ENCODE measurements at places on chromosomes 5 and 9.

- DNase-seq: no peak
Observed at GRCh38 chr5:69010476-69010875, 83.3 kb upstream of the SLC30A5 start.

GRCh38 chr5:91229031-91229727, 153.9 kb downstream of the ARRDC3 start:
- no peak for DNase-seq

GRCh38 chr5:17897776-17898175, 263.5 kb downstream of the TAF11L14 start:
- DNase-seq: no peak

GRCh38 chr9:27437652-27438373, 86.3 kb upstream of the IFNK start:
- DNase-seq: no peak

DNA sequence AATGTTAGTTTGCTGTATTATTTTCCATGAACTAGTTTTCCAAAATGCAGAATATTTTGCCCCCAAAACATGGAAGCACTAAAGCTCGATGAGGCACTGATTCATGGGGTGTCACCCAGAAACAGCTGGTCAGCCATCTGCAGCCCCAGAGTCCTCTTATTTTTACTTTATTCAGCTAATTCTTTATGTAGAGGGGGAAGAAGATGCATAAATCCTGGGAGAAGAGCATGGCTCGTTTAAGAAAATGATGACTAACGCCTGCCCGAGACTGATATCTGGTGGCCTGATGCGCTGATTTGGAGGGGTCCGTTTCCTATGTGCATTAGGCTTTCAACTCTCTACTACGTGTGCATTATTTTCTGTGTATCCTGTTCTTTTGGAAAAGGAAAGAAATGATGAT, 390.3 kb upstream of the MEF2C start:
- no peak for DNase-seq

DNA sequence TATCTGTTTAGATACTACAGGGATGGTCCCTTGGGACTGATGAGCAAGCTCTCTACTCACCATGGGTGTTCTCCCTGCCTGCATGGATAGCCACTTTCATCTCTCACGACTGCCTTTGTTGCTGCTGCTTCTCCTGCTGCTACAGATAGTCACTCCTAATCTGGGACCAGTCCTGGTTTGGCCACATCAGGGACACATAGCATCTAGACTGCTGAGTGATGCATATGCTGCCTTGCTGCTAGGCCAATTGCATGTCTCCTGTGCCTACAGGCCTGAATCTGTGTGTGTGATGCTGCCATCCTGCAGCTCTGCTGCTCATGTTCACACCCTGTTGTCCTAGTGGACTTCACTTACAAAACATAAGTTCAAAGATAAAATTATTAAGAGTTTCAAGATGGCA, 297.1 kb downstream of the HCN1 start:
- no peak for DNase-seq

DNA sequence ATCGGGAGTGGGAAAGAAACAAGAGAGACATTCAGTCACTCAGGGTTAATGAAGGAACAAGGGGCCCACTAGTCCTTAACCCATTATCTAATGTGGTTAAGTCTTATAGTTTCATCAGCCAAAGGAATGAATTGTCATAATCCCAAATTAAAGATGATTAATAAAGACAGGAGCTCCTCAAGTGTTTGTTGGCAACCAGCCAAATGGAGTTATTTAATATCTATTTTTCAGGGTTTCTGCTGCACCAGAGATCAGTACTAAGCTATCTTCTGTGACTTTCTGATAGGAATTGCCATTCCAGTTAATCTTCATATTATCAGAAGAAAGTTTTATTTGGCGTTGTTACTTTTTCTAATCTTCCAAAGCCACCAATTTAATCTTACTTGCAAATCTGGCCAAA, 34.0 kb upstream of the FCHO2 start:
- no peak for DNase-seq

DNA sequence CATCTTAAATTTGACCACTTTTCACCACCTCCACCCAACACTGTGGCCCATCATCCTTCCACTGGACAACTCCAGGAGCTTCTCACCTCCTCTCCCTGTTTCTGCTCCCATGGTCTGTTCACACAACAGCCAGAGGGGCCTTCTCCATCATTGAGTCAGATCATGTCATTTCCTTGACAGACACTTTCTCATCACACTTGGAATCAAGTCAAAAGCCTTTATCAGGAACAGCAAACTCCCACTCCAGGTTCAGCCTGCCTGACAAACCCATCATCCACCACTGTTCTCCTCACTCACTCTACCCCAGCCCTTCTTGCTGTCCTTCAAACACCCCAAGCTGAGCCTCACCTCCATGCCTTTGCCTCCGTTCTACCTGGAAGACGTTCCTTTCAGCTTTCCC, 78.4 kb upstream of the ADRA1B start:
- DNase-seq: no peak

GRCh38 chr5:172533399-172534228, 79.3 kb upstream of the SH3PXD2B start:
- DNase-seq: no peak

GRCh38 chr9:35856882-35857281, 13.3 kb downstream of the OR13J1 start:
- DNase-seq: no peak

GRCh38 chr5:143195491-143195890, 208.0 kb downstream of the NR3C1 start:
- DNase-seq: no peak

- DNase-seq: no peak
Observed at GRCh38 chr5:166509085-166509484, 1782.4 kb upstream of the WWC1 start.

- no peak for DNase-seq
Observed at GRCh38 chr5:140977003-140977402, 10.7 kb downstream of the PCDHAC2 start.

DNA sequence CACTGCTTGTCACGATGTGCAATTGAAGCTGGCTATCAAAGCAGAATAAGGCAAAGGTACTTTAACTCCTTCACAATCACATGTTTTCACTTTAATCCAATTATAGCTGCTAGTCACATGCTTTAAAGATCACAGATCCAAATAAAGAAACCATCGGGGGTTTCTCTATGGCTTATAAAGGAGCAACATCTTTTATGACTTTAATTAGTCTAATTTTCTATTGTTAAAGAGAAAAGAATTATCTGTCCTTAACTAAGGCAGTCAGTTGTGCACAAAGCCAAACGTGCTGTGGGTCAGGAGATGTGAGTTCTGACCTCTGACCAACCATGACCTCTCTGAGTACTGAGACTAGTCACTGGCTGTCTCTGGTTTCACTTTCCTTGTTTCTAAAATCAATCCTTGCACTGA, 561.1 kb downstream of the RAB3C start:
- no peak for DNase-seq

GRCh38 chr5:109186759-109187158, 223.0 kb downstream of the PJA2 start:
- DNase-seq: no peak

GRCh38 chr5:80399526-80400239, 8.2 kb upstream of the ZFYVE16 start:
- peak; percentile 3 for DNase-seq

GRCh38 chr5:177357459-177358351, at the start of gene RGS14:
RGS14 (plus strand) TSS chr5:177357924; CDS start chr5:177358025, 101 bp downstream.
- DNase-seq: peak; percentile 87

- peak; percentile 88 for DNase-seq
Observed at GRCh38 chr5:180803181-180804128, 849 bp upstream of the MGAT1 start.

- no peak for DNase-seq
Observed at GRCh38 chr9:134707031-134707680, 65.6 kb downstream of the COL5A1 start.

GRCh38 chr5:109250533-109251329, 159.0 kb downstream of the PJA2 start:
- no peak for DNase-seq

DNA sequence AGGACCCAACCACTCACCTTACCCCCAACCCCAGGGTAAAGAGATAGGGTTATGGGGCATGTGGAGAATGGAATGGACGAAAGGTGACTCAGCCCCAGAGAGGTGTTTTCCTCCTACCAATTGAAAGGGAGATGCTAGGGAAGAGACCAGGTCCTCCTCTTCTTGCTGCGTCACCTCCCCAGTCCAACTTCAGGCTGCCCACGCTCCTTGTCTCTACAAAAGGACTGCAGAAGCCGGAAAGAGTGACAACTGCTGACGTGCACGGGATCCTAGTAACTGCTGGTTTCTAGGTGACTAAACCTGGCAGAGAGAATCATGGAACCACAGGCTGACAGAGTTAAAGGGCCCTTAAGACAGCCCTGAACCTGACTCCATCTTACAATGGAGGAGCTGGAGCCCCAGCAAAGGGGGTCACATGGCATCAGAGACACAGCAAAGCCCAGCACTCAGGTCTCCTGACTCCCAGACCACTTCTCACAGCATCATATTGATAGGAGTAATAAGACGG, 2.2 kb downstream of the GPX3 start:
- DNase-seq: no peak

DNA sequence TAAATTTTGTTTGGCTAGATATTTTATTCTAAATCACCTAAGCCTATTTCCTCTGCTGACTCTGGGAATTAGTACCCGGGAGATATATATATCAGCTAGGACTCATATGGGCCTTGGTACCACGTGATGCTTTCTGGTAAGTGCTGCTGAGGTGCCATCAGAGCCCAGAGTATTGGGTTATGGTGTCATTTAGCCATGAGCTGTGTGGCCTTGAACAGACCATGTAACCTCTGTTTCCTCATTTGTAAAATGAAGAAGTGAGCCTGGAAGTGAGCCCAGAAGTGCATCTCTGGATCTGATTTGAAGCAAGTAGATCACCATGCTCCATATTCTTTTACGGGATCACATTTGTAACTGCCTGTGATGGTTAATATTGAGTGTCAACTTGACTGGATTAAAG, 126.1 kb downstream of the GPBP1 start:
- no peak for DNase-seq

GRCh38 chr9:93126151-93126781, 7.8 kb downstream of the NINJ1 start:
- no peak for DNase-seq

- DNase-seq: no peak
Observed at GRCh38 chr9:115765060-115765459, 388.5 kb upstream of the PAPPA start.

GRCh38 chr5:9264301-9264700, 281.6 kb downstream of the SEMA5A start:
- DNase-seq: no peak

GRCh38 chr5:116145416-116145815, 60.6 kb downstream of the COMMD10 start:
- no peak for DNase-seq

All from CD4-positive, alpha-beta T cell treated with Interleukin-2 at 100 ng/mL for 4 hours (primary cell).